ENCODE measurements at places on chromosomes 7 and 10. TPM values are rescaled to one million over a fixed set of nuclear protein-coding genes. Genes with fewer than 3 reads are reported as not detected.

GRCh38 chr7:50983850-50984249, 201.2 kb upstream of the GRB10 start:
- no peaks in the 10 kb centered on the region for H3K27me3 ChIP-seq
- no peak overlapping the region for H3K4me3 ChIP-seq

DNA sequence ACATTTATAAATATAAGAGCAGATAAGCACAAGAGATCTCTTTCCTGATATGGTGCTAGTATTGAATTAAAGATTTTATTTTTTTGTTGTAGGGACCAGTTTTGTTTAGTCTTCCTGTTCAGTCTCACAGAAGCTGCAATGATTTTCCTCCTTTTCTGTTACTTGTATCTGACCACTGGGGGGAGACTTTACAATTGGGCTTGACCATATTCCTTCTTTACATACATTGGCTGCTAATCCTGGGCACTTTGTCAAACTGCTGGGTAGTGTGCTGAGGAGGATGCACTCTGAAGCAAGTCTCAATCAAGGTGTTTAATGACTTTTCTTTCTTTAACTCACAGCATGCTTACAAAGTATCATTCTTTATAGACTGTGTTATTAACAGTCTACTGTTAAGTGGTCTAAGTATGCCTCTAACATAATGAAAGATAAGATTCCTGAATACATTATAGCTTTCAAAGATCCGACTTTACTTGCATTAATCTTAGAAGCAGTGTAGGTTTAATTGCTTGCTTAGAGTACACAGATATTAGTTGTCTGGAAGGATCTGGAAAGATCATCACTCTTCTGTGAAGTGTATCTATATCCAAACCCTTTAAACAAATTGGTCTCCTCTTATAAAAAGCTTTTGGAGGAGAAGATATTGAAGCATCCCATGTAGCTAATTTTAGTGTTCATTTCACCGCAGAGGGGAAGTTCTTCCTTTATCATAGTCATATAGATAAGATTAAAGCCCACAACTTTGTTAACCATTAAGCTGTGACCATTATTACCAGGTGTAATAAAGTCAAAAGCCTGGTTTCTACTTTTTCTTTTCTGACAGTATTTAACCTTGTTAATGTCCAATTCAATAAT, 3.1 kb downstream of the PALS2 start:
- no peak overlapping the region for H3K27ac ChIP-seq
- no peaks in the 10 kb centered on the region for H3K36me3 ChIP-seq
- H3K27me3 ChIP-seq, result no peaks in the 10 kb centered on the region
- H3K4me3 ChIP-seq, result peak overlapping the region; percentile 89

RHOBTB1 gene
- total RNA-seq, result 20.8 TPM

- H3K4me3 ChIP-seq, result no peak overlapping the region
- DNase-seq, result no peak
- no peak overlapping the region for H3K27ac ChIP-seq
- H3K4me1 ChIP-seq, result no peaks in the 10 kb centered on the region
- no peaks in the 10 kb centered on the region for H3K27me3 ChIP-seq
These were observed 396.7 kb downstream of the PHTF2 start for GRCh38 chr7:78195281-78195680.

DNA sequence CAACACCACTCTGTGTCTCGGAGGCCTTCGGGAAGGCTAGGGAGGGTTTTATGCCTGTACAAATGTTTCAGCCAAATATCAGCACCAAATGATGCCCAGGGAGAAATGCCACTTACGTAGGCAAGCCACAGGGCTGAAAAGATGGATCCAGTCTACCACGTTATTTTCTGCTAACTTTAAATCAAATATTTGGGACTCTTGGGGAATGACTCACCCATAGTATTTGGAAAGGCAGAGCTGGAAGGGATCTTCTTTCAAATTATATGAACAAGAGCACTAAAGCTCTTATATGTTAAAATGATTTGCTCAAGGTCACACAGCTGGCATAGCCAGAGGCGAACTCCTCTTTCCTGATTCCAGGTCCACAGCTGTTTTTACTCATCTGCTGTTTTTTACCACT, 591.4 kb downstream of the SORCS1 start:
- no peak for DNase-seq
- no peak overlapping the region for H3K27ac ChIP-seq

DNA sequence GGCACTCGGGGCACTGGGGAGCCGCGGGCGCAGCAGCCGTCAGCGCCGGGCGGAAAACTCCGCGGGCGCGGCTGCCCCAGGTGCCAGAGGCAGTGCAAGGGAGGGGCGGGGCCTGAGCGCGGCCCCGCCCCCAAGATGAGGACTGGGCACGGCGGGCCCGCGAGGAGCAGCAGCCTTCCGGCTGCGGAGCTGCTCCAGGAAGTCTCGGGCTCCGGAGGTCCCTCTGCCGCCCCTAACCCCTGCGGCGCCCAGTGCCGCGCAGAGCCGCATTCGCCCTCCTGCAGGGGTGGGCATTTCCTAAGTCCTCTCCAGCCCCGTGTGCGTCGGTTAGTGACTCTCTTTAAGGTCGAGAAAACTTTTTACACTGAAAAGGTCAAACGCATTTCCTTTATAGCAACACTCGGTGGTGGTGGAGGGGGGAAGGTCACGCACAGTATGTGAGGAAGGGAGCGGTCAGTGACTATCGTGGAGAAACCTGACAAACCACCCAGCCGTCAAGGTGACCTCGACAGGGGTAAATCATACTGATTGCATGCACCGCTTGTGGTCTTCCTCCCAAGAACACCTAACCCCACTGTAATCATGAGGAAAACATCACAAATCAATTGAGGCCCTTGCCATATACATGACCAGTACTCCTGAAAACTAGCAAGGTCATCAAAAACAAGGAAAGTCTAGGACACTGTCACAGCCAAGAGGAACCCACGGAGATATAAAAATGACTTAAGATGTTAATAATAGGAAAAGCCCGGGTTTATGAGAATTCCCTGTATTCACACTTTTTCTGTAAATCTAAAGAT, at the start of gene ANXA11:
TSS of gene ANXA11 (minus strand) at position 61 of the 800 bp plus-strand sequence. CDS start 32,676 bp downstream, outside the sequence.
- no peaks in the 10 kb centered on the region for H3K36me3 ChIP-seq
- no peaks in the 10 kb centered on the region for H3K27me3 ChIP-seq
- DNase-seq, result peak; percentile 91
- H3K4me3 ChIP-seq, result peak within 1 kb of the TSS; percentile 96

Data from psoas muscle (tissue), 8 donors.